Esophagus muscularis mucosa (tissue), 4 donors: ENCODE measurements at places on chromosomes 6 and 20. TPM values are rescaled to one million over a fixed set of nuclear protein-coding genes. Genes with fewer than 3 reads are reported as not detected.
A peak's percentile ranks its signal among the peaks of the same experiment; 100 is the strongest.

Gene NRSN1
- total RNA-seq, result 0.26 TPM

Gene REM1
- total RNA-seq, result 5.8 TPM

DNA sequence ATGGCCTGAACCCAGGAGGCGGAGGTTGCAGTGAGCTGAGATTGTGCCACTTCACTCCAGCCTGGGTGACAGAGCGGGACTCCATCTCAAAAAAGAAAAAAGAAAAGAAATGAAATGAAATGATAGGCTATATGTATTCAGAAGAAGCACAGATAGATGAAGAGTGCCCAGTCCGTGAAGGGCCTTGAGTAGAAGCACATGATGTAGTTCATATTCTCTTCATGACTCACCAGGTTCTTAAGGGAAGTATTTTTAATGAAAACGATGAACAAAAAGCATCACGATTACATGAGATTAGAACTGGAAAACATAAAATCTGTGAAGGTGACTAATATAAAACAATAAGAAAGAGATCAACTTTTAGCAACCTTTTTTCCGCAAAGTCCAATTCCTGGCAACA lies 29.8 kb downstream of the TPD52L1 start:
- peaks cover 7% of the 10 kb centered on the region for H3K4me1 ChIP-seq
- H3K27me3 ChIP-seq, result no peaks in the 10 kb centered on the region
- no peak overlapping the region for H3K27ac ChIP-seq

GRCh38 chr20:44969300-44969894 lies 3.1 kb downstream of the STK4 start:
- H3K4me1 ChIP-seq, result peaks cover 14% of the 10 kb centered on the region
- peaks cover 15% of the 10 kb centered on the region for H3K36me3 ChIP-seq
- no peak overlapping the region for H3K4me3 ChIP-seq

Gene PTCRA
- not detected for total RNA-seq

DNA sequence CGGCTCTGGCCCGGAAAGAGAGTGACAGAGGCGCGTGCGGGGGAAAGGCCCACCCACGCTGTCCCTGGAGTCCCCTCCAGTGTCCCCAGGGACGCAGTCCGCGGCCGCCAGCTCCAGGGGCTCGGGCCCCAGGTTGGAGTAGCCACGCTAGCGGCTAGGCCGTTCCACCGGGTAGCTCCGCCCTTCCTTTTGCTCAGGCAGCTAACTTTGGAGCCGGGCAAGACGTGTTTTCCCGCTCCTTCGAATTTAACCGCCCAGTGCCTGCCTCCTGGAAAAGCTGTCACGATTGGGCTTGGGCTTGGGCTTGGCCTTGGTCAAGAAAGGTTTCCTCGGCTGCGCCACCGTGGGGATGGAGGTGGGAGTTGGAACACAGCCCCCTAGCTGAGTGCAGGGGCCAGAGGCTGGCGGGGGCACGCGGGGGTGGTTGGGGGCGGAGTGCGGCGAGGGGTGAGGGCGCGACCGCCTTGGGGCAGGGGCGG lies 4.7 kb downstream of the LINC00237 start:
- H3K4me3 ChIP-seq, result peak overlapping the region; percentile 44
- H3K27ac ChIP-seq, result no peak overlapping the region
- no peaks in the 10 kb centered on the region for H3K36me3 ChIP-seq
- peaks cover 61% of the 10 kb centered on the region for H3K4me1 ChIP-seq
- peak; percentile 70 for DNase-seq

GRCh38 chr6:26351544-26351953 lies 13.4 kb upstream of the BTN3A2 start:
- H3K36me3 ChIP-seq, result no peaks in the 10 kb centered on the region
- no peak overlapping the region for H3K27ac ChIP-seq
- no peak overlapping the region for H3K4me3 ChIP-seq
- no peak for DNase-seq
- no peaks in the 10 kb centered on the region for H3K27me3 ChIP-seq

GRCh38 chr6:158536084-158536890 lies 23.6 kb upstream of the TMEM181 start:
- H3K4me3 ChIP-seq, result peak overlapping the region; percentile 48
- peaks cover 16% of the 10 kb centered on the region for H3K4me1 ChIP-seq
- H3K27me3 ChIP-seq, result peaks cover 68% of the 10 kb centered on the region
- H3K36me3 ChIP-seq, result no peaks in the 10 kb centered on the region

Gene EYS
- not detected for total RNA-seq

Gene LPIN3
- 12.0 TPM for total RNA-seq

GRCh38 chr6:67643281-67643680 lies 991.8 kb upstream of the ADGRB3 start:
- no peaks in the 10 kb centered on the region for H3K36me3 ChIP-seq
- H3K4me1 ChIP-seq, result no peaks in the 10 kb centered on the region
- no peak overlapping the region for H3K27ac ChIP-seq

GRCh38 chr6:43713643-43714310 lies 26.2 kb upstream of the MRPS18A start:
- H3K27ac ChIP-seq, result no peak overlapping the region
- peaks cover 36% of the 10 kb centered on the region for H3K4me1 ChIP-seq
- no peak overlapping the region for H3K4me3 ChIP-seq
- no peaks in the 10 kb centered on the region for H3K27me3 ChIP-seq

DNA sequence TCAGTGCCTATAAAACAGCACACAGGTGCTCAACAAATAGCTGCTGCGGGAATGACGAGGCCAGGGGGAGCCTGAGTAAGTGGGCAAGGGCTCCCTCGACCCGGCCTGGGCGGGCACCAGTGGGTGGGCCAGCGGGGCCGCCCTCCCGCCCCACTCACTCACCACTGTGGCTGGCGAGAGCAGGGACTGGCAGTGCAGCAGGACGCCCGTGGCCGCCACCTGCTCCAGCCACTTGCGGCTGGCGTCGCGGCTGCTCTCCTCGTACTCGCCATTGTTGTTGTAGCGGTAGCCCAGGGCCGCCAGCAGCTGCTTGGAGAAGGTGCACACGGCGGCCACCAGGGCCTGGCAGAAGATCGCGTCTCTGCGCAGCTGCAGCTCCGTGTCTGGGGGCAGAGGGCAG lies 191.5 kb downstream of the PREX1 start:
- H3K4me1 ChIP-seq, result no peaks in the 10 kb centered on the region
- H3K36me3 ChIP-seq, result peaks cover 7% of the 10 kb centered on the region
- H3K27me3 ChIP-seq, result no peaks in the 10 kb centered on the region
- no peak overlapping the region for H3K4me3 ChIP-seq
- no peak overlapping the region for H3K27ac ChIP-seq

DNA sequence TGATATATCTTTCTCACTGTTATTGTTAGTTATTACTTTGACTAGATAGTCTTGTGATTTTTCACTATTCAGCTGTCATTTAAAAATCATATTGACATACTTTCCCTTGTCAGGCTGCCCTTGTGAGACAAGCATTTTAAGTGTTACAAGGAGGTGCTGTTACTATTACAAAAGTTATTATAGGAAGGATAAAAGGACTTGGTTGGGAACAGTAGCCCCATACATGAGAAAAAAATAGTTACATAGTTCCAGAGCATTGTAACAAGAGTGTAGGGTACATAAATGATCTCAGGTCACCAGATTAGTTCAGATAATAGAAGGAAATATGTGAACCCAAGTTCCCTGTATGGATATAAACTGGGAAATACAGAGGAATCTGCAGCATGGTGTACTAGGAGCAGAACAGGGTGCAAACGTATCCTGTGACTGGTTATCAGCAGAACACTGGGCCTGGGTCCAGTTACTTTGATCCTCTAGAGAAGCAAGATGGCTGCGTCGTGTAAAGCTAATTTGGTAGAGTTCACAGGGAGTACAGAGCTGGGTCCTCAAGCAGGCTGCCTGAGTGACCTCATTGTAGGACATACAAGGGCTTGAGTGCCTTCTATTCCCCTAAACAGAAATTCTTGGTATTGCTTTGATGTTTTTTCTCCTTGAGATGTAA lies 38.5 kb upstream of the HDDC2 start:
- H3K27ac ChIP-seq, result no peak overlapping the region
- no peaks in the 10 kb centered on the region for H3K36me3 ChIP-seq
- no peak overlapping the region for H3K4me3 ChIP-seq
- H3K27me3 ChIP-seq, result no peaks in the 10 kb centered on the region
- no peak for DNase-seq

Gene PKIG
- 319 TPM for total RNA-seq

Gene ZNF165
- 0.83 TPM for total RNA-seq

Gene FERMT1
- total RNA-seq, result 0.34 TPM

DNA sequence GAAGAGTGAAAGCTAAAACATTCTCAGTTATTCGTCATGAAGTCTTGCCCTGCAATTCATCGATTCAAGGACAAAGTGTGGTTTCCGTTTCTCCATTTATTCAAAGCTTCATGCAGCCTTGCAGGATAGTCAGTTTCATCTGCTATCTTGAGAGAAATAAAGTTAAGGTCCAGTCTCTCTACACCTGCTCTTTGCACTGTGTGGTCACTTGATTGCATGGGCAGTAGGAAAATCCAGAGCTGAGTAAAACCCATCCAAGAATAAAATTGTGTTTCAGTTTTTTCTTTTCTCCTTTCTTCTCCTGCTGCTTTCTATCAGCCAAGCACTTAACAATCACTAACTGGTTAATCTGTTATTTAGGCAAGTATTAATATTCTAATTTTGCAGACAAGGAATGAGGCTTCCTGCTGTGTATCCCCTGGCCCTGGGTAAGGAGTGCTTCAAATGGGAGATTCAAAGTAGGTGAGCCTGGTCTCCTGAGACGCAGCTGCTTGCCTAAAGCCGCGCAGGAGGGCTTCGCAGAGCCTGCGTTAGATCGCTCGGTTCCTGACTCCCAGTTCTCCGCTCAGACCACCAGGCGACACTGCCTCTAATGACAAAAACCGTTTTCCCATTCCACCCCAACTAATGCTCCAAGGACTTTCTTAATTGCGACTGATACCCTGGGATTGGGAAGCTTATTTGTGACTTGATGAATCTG lies 808.3 kb downstream of the TFAP2A start:
- no peak for DNase-seq
- H3K36me3 ChIP-seq, result no peaks in the 10 kb centered on the region
- no peak overlapping the region for H3K4me3 ChIP-seq
- no peak overlapping the region for H3K27ac ChIP-seq

Gene OR12D3
- not detected for total RNA-seq

Gene TFAP2C
- 3.4 TPM for total RNA-seq

GRCh38 chr6:89449193-89449592 lies 16.2 kb downstream of the ANKRD6 start:
- no peaks in the 10 kb centered on the region for H3K4me1 ChIP-seq
- no peaks in the 10 kb centered on the region for H3K27me3 ChIP-seq
- no peak overlapping the region for H3K4me3 ChIP-seq
- no peak overlapping the region for H3K27ac ChIP-seq
- H3K36me3 ChIP-seq, result no peaks in the 10 kb centered on the region
- no peak for DNase-seq

- no peak for DNase-seq
- H3K36me3 ChIP-seq, result peaks cover 82% of the 10 kb centered on the region
- no peak overlapping the region for H3K4me3 ChIP-seq
- H3K27ac ChIP-seq, result peak overlapping the region; percentile 25
Measured at GRCh38 chr6:166488076-166488685, 98.3 kb downstream of the RAMACL start.

GRCh38 chr6:145247692-145248419 lies 487.5 kb downstream of the EPM2A start:
- no peak overlapping the region for H3K27ac ChIP-seq
- no peaks in the 10 kb centered on the region for H3K27me3 ChIP-seq
- no peak overlapping the region for H3K4me3 ChIP-seq

- no peaks in the 10 kb centered on the region for H3K27me3 ChIP-seq
- DNase-seq, result no peak
- no peaks in the 10 kb centered on the region for H3K36me3 ChIP-seq
- no peak overlapping the region for H3K27ac ChIP-seq
Measured at GRCh38 chr6:105898286-105898685, 187.8 kb upstream of the PRDM1 start.

DNA sequence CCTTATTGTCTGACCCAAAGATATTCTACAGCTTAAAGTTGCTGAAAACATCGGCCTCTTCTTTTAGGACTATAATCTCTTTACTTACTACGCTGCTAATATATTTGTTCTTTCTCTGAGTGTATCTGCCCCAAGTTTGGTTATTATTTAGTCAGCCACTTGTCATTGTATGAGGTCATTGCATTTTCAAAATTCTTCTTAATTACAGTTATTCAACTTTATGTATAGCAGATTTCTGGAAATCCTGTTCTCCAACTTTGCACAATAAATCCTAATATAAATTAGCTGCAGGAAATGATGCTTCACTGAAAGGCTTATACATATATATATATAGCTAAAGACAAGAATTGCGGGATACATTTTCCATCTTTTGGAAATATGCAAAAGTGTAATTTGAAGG lies 88.5 kb upstream of the HIVEP1 start:
- no peak overlapping the region for H3K4me3 ChIP-seq
- DNase-seq, result no peak
- no peaks in the 10 kb centered on the region for H3K27me3 ChIP-seq
- no peak overlapping the region for H3K27ac ChIP-seq
- peaks cover 12% of the 10 kb centered on the region for H3K4me1 ChIP-seq
- H3K36me3 ChIP-seq, result no peaks in the 10 kb centered on the region

DNA sequence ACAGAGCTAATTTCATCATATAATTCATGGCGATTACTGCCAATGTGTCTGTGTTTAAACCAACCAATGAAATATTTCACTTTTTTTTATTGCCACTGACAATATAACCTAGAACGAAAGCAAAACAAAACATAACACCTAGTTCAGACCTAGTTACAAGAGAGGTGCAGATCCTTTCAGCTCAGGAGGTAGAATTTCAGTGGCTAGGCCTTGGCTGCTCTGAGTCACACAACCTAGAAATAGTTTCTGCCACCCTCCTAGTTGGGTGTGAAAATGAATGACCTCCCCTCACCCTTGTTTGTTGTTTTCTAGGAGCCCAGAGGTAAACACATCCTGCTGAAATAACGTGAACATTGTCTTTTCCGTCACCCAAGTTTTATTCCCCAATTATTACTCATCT lies 356.3 kb downstream of the HTR1B start:
- no peak overlapping the region for H3K4me3 ChIP-seq
- no peaks in the 10 kb centered on the region for H3K27me3 ChIP-seq
- no peaks in the 10 kb centered on the region for H3K4me1 ChIP-seq
- no peaks in the 10 kb centered on the region for H3K36me3 ChIP-seq

DNA sequence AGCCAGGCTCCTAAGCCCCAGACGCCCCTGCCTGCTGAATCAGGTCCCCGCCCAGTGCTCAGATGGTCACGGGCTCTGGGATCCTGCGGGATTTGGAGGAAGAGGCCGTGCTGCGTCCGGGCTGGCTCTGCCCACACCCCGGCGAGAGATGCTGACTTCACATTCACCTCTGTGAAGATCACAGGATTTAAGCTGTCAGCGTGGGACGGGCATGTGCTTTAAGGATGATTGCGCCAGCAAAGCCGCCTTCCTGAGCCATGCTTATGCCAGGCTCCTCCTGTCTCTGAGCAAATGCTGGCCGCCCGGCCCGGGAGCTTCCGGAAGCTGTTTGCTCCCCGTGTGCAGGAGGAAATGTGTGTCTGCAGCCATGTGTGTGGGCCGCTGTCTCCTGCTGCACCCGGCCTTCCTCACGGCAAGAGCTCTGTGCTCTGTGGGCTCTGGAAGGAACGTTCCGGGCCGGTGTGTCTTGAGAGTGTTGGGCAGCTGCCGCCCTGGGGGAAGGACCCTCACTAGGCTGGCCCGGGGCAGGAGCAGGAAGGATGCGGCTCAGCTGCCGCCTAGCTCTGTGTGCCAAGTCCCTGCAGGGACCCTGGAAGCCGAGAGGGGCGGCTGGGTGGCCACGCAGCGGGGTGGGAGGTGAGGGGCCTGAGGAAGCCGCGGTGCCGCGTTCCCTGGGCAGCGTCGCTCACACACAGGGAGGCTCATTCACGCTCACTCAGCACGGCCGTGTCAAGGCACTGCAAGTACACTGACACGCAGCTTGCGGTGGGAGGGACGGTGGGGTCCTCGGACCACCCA lies 19.0 kb upstream of the BHLHE23 start:
- no peak overlapping the region for H3K27ac ChIP-seq
- H3K36me3 ChIP-seq, result no peaks in the 10 kb centered on the region
- peaks cover 96% of the 10 kb centered on the region for H3K27me3 ChIP-seq
- peaks cover 6% of the 10 kb centered on the region for H3K4me1 ChIP-seq

- peak overlapping the region; percentile 98 for H3K27ac ChIP-seq
- no peaks in the 10 kb centered on the region for H3K27me3 ChIP-seq
- peak; percentile 84 for DNase-seq
Measured at GRCh38 chr6:32967151-32968091, 973 bp upstream of the BRD2 start.

Gene MACROD2
- total RNA-seq, result 2.7 TPM
